ENCODE measurements at places on chromosomes 2 and 18.

DNA sequence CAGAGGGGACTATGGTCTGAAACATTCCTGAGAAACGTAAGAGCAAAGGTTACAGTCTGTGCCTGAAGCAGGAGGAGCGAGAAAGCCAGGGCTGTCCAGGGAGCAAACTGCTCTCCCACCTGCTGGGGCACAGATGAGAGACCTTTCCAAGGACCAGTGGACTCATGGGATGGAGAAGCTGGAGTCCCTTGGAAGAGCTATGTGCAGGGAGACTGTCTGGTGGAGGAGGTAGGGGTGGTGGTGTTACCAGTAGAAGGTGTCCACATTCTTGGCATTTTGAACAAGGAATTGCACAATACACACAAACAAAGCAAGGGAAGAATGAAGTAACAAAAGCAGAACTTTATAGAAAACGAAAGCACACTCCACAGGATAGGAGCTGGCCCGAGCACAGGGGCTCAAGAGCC, 97.9 kb upstream of the CYRIA start:
- no peak for DNase-seq

- no peak for DNase-seq
These were observed 125.8 kb downstream of the CABLES1 start for GRCh38 chr18:23260926-23261590.

GRCh38 chr2:47946593-47946992, 40.3 kb upstream of the FBXO11 start:
- no peak for DNase-seq

DNA sequence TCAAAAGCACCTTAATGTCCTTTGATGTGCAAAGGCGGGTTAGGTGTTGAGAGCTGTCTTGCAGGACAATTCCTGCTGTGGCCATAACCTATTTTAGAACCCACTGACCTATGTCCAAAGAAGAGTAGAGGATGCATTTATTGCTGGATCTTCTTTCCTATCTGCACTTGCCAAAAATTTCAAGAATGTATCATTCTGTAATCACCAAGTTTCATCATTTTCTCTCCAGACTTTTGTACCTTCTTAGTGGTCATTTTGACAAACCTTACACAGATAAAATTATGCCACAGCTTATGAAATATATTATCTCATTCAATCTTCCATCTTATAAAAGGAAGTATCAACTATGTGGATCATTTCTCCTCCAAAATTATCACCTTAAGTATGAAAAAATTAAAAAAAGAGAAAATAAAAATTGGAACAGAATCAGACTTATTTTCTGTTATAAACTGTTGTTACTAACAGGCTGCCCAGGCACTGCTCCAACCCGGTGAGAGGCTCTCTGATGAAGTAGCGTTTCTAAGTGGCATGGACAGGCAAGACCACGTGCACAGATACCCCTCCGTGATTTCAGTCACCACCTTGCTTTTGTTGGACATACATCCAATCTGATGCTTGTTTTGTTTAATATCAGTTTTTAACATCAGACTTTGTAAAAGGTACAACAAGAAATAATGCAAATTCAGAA, 559.9 kb upstream of the ID2 start:
- no peak for DNase-seq

DNA sequence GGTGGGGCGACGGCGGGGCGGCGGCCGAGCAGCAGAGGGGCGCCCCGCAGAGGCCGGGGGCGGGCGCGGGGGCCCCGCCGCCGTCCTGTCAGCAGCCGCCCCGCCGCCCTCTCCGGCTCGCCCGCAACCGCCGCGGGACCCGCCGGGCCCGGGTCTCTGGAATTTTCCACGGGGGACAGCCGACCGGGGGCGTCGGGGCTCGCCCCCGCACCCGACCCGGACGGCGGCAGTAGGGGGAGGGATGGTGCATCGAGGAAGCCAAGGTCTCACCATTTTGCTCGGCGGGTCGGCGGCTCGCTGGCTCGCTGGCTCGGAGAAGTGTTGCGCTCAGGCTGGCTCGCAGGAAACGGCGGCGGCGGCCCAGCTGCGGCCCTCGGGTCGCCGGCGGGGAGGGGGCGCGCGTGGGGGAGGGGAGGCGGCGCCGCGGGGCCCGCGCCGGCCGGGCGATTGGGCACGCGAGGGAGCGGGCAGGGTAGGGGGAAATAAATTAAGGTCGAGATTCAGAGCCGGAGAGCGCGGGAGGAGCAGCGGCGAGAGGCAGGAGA, 405 bp downstream of the PPP3R1 start:
- DNase-seq: no peak

DNA sequence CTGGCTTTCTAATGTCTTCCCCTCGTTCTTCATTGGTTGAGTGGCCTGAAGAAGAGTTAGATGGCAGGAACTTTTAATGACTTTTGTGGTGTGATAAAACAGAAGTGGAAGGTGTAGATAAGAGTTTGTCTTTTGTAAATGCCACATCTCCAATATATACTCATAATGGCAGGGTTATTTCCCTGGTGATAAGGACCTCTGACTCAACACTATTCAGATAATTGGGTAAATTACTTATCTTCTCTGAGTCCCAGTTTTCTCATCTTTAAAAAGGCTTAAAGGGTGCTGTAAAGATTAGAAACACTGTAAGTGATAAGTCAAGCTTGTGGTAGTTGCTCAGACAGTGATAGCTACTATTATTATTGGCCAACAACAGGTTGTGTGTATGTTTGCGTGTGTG, 9.5 kb downstream of the KLHL14 start:
- no peak for DNase-seq

GRCh38 chr2:105344704-105345345, 7.5 kb downstream of the C2orf49 start:
- no peak for DNase-seq

DNA sequence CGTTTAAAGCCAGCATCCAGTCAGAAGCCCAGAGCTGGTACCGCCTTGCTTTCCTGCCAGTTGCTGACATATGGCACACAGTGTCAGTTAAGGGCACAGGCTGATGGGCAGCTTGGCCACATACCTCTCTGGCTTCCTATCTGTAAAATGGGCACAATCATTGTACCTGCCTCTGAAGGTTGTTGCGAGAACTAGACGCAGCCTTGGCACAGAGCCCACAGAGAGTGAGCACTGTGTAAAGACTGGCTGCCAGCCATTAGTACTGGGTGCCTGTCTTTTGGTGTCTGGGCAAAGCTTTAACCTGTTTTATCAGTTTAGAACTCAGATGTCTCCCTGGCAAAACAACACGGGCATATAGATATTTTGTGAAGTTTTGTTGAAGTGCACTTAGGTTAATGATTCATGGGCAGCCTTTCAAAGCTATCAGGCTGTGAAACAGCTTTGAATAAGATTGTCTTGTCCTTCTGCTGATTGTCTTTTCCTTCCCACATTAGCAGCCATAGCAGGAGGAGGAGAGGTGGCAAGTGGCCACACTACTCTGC, 269.5 kb downstream of the NEDD4L start:
- no peak for DNase-seq

DNA sequence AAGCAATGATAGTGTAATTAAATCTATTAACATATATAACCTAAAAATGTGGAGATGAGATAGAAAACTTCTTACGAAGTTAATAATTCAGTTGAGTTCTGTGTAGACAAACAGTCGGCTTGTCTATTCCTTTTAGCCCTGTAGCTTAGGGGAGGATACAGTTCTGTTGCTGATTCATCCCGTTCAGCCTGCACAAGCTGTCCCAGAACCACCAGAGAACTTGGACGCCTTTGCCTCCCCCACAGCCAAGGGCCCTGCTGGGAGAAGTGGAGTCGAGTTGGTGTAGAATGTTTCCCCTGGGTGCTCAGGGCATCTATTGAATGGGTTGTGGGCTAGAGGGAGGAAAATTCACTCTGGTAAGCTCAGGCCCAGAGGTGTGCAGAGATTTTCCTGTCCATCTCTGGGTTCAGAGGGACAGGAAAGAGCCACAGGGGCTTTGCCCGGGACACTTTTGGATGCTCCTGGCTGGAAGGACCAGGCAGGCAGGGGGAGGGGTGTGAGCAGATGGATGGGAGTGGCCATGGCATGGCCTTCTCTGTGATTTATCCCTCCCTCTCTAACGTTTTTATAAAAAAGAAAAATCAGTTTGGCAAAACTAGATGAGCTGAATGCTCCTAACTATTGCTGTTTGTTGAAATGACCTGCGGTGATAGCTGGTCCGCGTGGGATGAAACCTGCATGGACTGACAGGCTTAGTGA, 42.8 kb upstream of the GALR1 start:
- DNase-seq: no peak

GRCh38 chr2:144515696-144516410, 4.1 kb downstream of the ZEB2 start:
- no peak for DNase-seq

DNA sequence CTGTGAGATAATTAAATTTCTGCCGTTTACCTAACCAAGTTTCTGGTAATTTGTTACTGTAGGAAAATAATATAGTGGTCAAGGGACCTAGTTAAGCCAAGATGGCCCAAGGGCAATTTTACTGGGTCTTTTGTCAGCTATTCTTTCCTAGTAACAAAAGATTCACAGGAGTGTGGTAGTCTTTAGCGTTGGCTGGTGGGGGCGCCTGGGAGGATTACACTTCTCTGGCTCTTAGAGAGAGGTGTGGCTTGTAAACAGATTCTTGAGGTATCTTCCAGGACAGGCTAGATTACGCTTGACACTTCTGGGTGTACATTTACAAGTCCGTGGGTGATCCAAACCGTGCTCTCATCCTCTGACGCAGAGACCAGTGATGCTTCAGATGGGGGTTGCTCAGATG, 3.3 kb upstream of the ACOXL start:
- DNase-seq: no peak

- no peak for DNase-seq
These were observed 89.7 kb downstream of the FSIP2 start for GRCh38 chr2:185828326-185828725.
